A375 (cell line): ENCODE measurements at places on chromosomes 12 and 14. TPM values are rescaled to one million over a fixed set of nuclear protein-coding genes. Genes with fewer than 3 reads are reported as not detected.

KLHL33 gene
- 0.05 TPM in 1 of 2 replicates, not detected in the other for total RNA-seq

LMNTD1 gene
- 0.30 TPM in 1 of 2 replicates, not detected in the other for total RNA-seq

ASB2 gene
- not detected in 2 replicates for total RNA-seq

ZNF891 gene
- 1.1 and 1.4 TPM in 2 replicates for total RNA-seq

B4GALNT1 gene
- 25.6 and 26.7 TPM in 2 replicates for total RNA-seq

TMED10 gene
- total RNA-seq: 73.4 and 99.5 TPM in 2 replicates
